ENCODE measurements at places on chromosomes 1 and 21.

- peak; percentile 31 for DNase-seq
Observed at GRCh38 chr1:200302192-200302920, 107.5 kb downstream of the ZNF281 start.

DNA sequence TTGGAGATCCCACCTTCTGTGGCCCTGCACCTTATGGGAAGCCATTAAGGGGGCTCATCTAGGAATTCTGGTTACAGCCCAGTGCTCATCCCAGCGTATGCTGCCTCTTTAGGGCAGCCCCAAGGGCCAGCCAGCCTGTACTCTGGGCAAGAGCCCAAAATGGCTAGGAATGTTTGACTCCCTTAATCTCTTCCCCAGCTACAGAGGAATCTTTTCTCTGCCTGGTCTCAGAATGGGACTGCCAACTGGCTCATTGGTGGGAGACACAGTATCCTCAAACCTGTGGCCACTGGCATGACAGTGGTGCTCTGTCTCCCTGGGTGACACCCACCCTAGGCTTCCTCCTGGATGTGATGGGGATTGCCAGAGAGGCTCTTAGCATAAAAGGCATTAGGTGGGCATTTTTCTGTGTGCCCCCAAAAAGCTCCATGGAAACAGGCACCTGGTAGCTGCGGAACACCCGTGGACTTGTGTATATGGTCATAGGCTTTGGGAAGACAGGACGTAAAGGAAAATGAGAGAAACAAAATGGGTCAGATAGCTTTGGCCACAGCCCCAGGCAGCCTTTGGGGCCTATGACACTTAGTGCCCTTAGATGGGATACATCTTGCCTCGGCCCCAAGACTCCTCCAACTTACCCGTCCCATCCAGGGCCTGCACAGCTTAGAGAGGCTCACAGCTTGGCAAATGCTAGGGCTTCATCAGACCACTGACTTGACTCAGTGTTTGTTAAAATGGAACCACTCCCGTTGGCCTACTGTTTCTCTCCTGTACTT is 6.9 kb downstream of the TMEM81 start:
- DNase-seq = no peak

GRCh38 chr1:119988306-119989062 is 81.0 kb downstream of the NOTCH2 start:
- DNase-seq = no peak

GRCh38 chr1:47179988-47180563 is 9.8 kb downstream of the PDZK1IP1 start:
- DNase-seq = no peak

DNA sequence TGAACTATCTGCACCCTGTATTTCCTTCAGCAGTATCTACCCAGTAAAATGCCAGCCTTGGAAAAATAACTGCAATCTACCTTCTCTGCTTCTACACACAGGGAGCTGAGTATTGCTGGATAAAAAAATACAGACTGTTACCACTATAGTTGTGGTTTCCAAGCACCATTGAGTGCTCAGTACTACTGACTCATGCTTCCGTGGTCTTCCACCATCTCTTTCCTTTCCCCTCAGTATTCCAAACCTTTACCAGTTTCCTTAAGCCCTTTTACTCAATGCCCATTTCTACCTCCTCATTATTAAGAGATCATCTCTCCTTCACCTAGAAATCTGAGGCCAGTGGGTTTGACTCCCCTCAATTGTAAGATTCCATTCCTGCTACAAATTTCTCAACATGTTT is 23.8 kb downstream of the GLMN start:
- DNase-seq = no peak
